ENCODE measurements at places on chromosomes 1 and 21.

DNA sequence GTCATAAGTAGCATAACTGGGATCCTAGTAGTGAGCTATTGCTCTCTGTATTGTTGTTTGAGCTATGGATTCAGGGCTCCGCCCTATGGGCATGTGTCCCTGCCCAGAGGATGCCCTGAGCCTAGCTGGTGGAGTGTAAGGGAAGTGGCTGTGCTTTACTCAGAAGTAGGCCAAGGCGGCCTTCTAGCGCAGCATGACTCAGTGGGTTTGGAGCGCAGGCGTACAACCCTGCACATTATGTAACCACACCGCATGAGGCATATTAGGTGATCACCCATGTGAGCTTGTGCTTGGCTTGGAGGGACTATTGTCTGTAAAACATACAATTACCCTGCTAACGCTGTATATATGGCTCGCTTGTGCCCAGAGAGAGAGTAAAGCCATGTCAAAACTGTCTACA is 11.1 kb upstream of the UBE2U start:
- DNase-seq: no peak

- no peak for DNase-seq
Measured at GRCh38 chr1:58942759-58943191, 158.9 kb upstream of the JUN start.

GRCh38 chr1:28329395-28330153 is 734 bp downstream of the MED18 start:
- DNase-seq: peak; percentile 28

- no peak for DNase-seq
Measured at GRCh38 chr1:21341517-21342078, 51.3 kb upstream of the ECE1 start.

All from activated T-helper 9 cell treated with anti-CD3 and anti-CD28 coated beads, Interleukin-2, amount 50 U/mL, for 16 hours (primary cell).